ENCODE measurements at places on chromosomes 13 and 19.

GRCh38 chr13:102940143-102940542, 94.3 kb downstream of the ERCC5 start:
- DNase-seq = no peak

- DNase-seq = no peak
These were observed 82.0 kb downstream of the KLF5 start for GRCh38 chr13:73140801-73141200.

DNA sequence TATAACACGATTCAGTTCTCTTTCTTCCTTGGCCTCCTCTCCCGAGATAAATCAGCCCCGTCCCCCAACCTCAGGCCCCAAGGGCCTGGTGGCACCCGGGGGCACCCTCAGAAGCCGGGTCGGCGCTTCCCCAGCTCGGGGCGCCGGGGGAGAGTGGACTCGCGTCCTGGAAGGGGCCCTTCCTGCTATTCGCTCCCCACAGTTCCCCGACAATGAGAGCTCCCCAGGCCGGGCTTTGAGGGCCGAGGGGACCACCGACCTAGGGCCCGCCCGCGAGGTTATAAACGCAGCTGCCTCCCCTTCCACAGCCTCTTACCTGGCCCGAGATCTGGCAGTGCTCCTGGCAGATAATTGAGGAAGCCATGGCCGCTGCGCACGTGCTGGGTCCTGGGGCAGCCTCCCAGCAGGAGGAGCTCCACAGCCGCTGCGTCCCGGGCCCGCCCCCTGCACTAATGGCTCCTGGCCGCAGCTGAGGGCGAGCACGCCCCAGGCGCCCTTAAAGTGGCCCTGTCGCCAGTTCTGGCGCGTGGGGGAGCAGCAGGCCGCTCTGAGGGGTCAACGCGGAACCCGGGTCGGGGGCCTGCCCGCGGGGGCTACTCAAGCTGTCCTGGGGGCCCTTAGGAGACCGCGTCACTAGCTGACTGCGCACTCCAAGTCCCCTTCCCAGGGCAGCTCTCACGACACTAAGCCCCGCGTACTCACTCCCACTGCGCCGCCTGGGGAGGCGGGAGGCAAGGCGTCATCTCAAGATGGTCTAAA, at the start of gene SOHLH2:
SOHLH2 (minus strand) TSS at position 394 of the 759 bp plus-strand sequence; CDS start at position 364, 30 bp downstream.
- no peak for DNase-seq

- DNase-seq = no peak
These were observed 3.6 kb downstream of the DACH1 start for GRCh38 chr13:71863254-71863865.

DNA sequence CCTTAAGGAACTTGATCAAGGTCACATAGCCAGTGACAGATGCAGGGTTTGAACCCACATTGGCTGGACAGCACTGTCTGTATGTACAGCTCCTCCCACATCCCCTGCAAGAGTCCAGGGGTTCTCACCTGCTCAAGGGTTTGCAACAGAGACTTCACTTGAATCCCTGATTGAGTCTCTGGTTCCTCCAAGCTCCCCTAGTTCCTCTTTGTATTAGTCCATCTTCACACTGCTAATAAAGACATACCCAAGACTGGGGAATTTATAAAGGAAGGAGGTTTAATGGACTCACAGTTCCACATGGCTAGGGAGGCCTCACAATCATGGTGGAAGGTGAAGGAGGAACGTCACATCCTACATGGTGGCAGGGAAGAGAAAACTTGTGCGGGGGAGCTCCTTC, 72.8 kb upstream of the CLDN10 start:
- DNase-seq = no peak
